ENCODE measurements at places on chromosomes 12 and 14. TPM values are rescaled to one million over a fixed set of nuclear protein-coding genes. Genes with fewer than 3 reads are reported as not detected.

The FAIM2 gene
- 0.18 TPM for total RNA-seq

The LALBA gene
- not detected for total RNA-seq

The C12orf56 gene
- total RNA-seq: 2.5 TPM

The ART4 gene
- not detected for total RNA-seq

The ASCL1 gene
- 0.07 TPM for total RNA-seq

The AKAP3 gene
- 1.8 TPM for total RNA-seq

The DLK1 gene
- total RNA-seq: 3.0 TPM

The CYP46A1 gene
- 0.57 TPM for total RNA-seq

The ZC2HC1C gene
- 1.3 TPM for total RNA-seq

The TAS2R7 gene
- total RNA-seq: not detected

The INTS13 gene
- total RNA-seq: 54.0 TPM

The FAR2 gene
- total RNA-seq: 27.2 TPM

- DNase-seq: no peak
- H3K36me3 ChIP-seq: no peaks in the 10 kb centered on the region
- H3K27ac ChIP-seq: no peak overlapping the region
- H3K4me1 ChIP-seq: peaks cover 10% of the 10 kb centered on the region
These were observed 23.7 kb downstream of the KCNA1 start for GRCh38 chr12:4933411-4933810.

GRCh38 chr12:114420182-114420943 is 14.4 kb upstream of the TBX5 start:
- H3K27ac ChIP-seq: no peak overlapping the region
- peaks cover 86% of the 10 kb centered on the region for H3K27me3 ChIP-seq
- no peaks in the 10 kb centered on the region for H3K36me3 ChIP-seq
- DNase-seq: no peak
- H3K4me3 ChIP-seq: no peak overlapping the region

GRCh38 chr12:107635139-107635538 is 50.5 kb upstream of the PWP1 start:
- peak overlapping the region; percentile 99 for H3K27ac ChIP-seq
- DNase-seq: peak; percentile 57

GRCh38 chr12:51020448-51021182 is 5.6 kb downstream of the SLC11A2 start:
- H3K4me3 ChIP-seq: no peak overlapping the region
- no peaks in the 10 kb centered on the region for H3K27me3 ChIP-seq

- no peak overlapping the region for H3K27ac ChIP-seq
- DNase-seq: no peak
- H3K27me3 ChIP-seq: no peaks in the 10 kb centered on the region
- H3K4me3 ChIP-seq: no peak overlapping the region
- H3K36me3 ChIP-seq: peaks cover 3% of the 10 kb centered on the region
These were observed 645.0 kb upstream of the NOVA1 start for GRCh38 chr14:27242874-27243273.

DNA sequence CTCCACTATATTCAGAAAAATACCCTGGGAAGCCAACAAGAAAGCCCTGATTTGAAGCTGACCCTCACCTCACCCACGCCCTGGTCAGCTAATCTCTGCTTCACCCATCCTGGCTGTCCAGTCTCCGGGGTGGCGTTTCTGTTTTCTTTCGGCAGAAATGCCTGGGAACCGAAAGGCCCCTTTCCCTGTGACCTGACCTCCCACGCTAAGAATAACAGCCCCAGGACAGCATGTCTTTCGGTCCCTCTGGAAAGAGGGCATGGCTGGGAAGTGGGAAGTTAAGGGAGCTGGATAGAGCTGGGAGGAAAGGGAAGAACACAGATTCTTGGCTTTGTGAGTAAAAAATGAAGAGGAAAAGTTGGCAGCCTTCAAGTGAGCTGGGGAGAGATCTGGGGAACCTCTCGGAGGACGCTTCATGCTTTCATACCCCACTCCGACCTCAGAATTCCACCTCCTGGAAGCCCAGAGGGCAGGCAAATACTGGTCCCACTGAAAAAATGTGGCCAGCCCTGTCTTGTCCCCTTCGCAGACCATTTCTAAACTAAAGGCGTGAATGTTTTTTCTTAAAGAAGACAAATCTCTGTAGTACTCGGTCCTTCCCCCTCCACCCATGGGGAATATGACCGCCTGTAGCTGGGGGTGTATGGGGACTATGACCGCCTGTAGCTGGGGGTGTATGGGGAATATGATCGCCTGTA is 163.0 kb upstream of the FKBP4 start:
- H3K36me3 ChIP-seq: no peaks in the 10 kb centered on the region
- peaks cover 12% of the 10 kb centered on the region for H3K4me1 ChIP-seq
- H3K4me3 ChIP-seq: no peak overlapping the region
- DNase-seq: no peak

DNA sequence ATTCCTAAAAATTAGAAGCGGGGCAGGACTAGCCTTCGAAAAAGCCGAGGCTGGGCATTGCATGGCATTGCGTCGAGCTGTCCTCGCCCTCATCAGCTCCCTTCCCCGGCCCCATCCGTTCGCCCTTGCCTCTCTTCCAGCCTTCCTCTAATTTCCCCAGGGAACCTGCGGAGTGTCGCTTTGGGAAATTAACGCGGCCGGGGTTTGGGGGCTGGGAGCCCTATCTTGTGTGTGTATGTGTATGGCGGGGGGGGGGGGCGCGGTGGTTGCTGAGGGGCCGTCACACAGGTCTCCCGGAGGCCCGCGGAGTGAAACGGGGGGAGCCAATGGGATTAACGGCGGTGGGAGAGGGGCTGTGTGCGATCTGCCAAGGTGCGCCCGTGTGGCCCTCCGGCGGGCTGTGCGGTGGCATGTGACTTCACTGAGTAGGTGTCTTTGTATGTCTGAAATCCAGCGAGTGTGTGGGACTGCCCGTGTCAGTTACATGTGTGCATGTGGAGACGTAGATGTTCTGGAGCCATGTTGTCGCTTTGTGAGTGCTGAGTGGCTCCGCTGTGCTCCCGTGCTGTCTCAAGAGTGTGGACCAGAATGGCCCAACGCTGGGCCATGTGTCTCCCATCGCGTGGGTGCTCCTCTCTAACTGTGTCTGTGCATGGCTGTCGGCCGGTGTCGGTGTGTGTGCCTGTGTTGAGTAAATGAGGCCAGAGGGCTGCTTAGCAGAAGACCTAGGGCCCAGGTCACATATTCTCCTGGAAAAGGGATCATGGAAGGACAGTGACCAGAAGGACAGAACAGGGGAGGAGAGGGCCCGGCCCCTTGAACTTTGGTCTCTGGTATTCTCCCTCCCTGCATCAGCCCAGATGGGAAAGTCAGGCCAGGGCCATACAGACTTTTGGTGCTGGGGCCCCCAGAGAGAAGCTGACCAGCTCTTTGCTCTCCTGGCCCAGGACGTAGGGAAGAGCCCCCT is 1.5 kb downstream of the PTMS start:
- peak overlapping the region; percentile 98 for H3K4me3 ChIP-seq
- peaks cover 13% of the 10 kb centered on the region for H3K36me3 ChIP-seq
- peaks cover 19% of the 10 kb centered on the region for H3K27me3 ChIP-seq

DNA sequence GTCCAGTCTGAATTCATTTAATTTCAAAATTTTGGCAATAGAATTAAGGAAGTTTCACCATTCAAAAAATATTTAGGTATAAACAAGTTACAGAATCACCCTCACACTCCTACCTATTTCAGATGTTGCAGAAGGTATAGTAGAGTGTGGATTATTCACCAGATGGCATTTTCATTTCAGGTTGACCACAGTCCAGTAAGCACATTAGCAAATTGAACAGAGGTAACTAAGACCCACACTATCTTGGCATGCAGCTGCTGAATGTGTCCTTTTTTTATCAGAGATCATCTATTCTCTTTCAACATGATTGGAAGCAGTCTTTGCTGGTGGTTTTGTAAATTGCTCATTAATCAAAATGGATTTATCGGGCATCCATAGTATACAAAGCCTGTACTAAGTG is 151.8 kb upstream of the GARIN6 start:
- H3K27ac ChIP-seq: no peak overlapping the region
- peaks cover 8% of the 10 kb centered on the region for H3K4me1 ChIP-seq
- no peaks in the 10 kb centered on the region for H3K36me3 ChIP-seq
- DNase-seq: no peak

GRCh38 chr14:34733245-34733644 is 18.9 kb upstream of the CFL2 start:
- H3K4me1 ChIP-seq: no peaks in the 10 kb centered on the region
- no peak overlapping the region for H3K4me3 ChIP-seq
- H3K36me3 ChIP-seq: no peaks in the 10 kb centered on the region
- H3K27me3 ChIP-seq: no peaks in the 10 kb centered on the region
- no peak overlapping the region for H3K27ac ChIP-seq

GRCh38 chr12:108573317-108573716 is 10.9 kb downstream of the ISCU start:
- DNase-seq: no peak
- H3K36me3 ChIP-seq: peaks cover 8% of the 10 kb centered on the region
- H3K27ac ChIP-seq: no peak overlapping the region
- H3K27me3 ChIP-seq: no peaks in the 10 kb centered on the region
- H3K4me3 ChIP-seq: no peak overlapping the region

GRCh38 chr12:79119796-79120195 is 255.2 kb downstream of the SYT1 start:
- H3K4me3 ChIP-seq: no peak overlapping the region
- H3K27ac ChIP-seq: no peak overlapping the region
- peak; percentile 53 for DNase-seq
- H3K4me1 ChIP-seq: peaks cover 31% of the 10 kb centered on the region

- H3K4me1 ChIP-seq: no peaks in the 10 kb centered on the region
- H3K27me3 ChIP-seq: peaks cover 14% of the 10 kb centered on the region
- DNase-seq: no peak
- H3K27ac ChIP-seq: no peak overlapping the region
- no peaks in the 10 kb centered on the region for H3K36me3 ChIP-seq
- no peak overlapping the region for H3K4me3 ChIP-seq
These were observed 17.0 kb upstream of the MIS18BP1 start for GRCh38 chr14:45270031-45270430.

GRCh38 chr14:63752449-63753169 is 24.7 kb upstream of the SGPP1 start:
- H3K27me3 ChIP-seq: no peaks in the 10 kb centered on the region
- no peaks in the 10 kb centered on the region for H3K4me1 ChIP-seq
- no peak overlapping the region for H3K4me3 ChIP-seq
- DNase-seq: no peak
- no peak overlapping the region for H3K27ac ChIP-seq

- H3K27ac ChIP-seq: no peak overlapping the region
- H3K4me3 ChIP-seq: no peak overlapping the region
- no peak for DNase-seq
- H3K4me1 ChIP-seq: peaks cover 53% of the 10 kb centered on the region
- H3K36me3 ChIP-seq: no peaks in the 10 kb centered on the region
- no peaks in the 10 kb centered on the region for H3K27me3 ChIP-seq
These were observed 200.6 kb downstream of the AEBP2 start for GRCh38 chr12:19639781-19640415.

DNA sequence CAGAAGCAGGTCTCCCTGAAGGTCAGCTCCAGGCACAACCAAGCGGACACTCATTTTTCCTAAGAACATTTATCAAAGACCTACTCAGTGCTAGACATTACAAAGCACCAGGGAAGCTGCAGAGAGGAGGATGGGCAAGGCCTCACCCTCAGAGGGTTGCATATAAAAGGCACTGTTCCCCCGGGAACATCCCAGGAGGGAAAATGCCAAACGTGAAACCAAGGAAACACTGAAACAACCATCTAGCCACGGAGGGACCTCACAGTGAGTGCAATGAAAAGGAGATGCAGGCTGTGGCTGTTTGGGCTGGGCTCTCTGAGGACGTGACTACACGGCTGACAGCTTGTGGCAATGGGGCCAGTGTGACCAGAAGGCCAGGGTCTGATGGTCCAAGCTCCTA is 117.4 kb upstream of the VASH1 start:
- no peaks in the 10 kb centered on the region for H3K36me3 ChIP-seq
- H3K27ac ChIP-seq: no peak overlapping the region
- H3K4me3 ChIP-seq: no peak overlapping the region
- no peaks in the 10 kb centered on the region for H3K27me3 ChIP-seq

GRCh38 chr12:50246873-50247612 is 36.3 kb downstream of the LIMA1 start:
- H3K36me3 ChIP-seq: no peaks in the 10 kb centered on the region
- peaks cover 6% of the 10 kb centered on the region for H3K4me1 ChIP-seq
- H3K4me3 ChIP-seq: no peak overlapping the region
- no peaks in the 10 kb centered on the region for H3K27me3 ChIP-seq
- peak overlapping the region; percentile 69 for H3K27ac ChIP-seq

DNA sequence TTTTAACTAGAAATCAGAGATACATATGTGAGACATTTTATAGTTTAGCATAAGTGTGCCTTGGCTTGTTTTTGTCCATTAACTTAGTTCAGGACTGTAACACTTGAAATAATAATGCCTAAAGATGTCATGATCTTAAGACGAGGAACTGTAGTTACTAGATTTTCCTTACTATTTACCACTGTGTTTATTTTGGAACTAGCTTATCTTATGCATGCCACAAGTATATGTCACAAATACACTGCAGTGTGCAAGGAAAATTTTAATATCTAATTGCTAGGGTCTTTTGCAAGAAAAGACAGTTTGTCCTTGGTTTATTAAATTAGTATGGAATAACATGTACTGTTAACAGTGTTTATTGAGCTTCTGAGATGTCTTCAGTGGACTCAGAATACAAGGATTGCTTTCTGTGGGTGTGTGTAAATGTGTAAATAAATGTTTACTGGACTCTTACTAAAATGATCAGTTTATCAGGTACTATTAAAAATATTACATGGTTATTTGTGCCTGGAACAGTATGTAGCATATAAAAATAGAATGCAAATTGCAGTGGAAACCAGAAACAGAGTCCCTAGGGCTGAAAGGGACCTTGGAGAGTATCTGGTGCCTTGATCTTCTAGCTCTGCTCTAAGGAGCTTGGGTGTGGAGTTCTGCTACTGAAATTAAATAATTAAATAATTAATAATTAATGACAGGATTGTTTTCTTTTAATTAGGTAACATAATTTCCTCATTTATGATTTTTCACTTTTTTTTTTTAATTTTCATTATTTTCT is 58.1 kb downstream of the FGD4 start:
- peaks cover 69% of the 10 kb centered on the region for H3K4me1 ChIP-seq
- H3K27ac ChIP-seq: peak overlapping the region; percentile 84
- H3K27me3 ChIP-seq: no peaks in the 10 kb centered on the region
- H3K36me3 ChIP-seq: peaks cover 7% of the 10 kb centered on the region
- no peak for DNase-seq
- no peak overlapping the region for H3K4me3 ChIP-seq

GRCh38 chr12:6903722-6904121 is 900 bp upstream of the LRRC23 start:
- DNase-seq: no peak
- no peak overlapping the region for H3K4me3 ChIP-seq
- peaks cover 12% of the 10 kb centered on the region for H3K4me1 ChIP-seq
- peaks cover 6% of the 10 kb centered on the region for H3K27me3 ChIP-seq
